ENCODE measurements at places on chromosomes 2 and 18.
A peak's percentile ranks its signal among the peaks of the same experiment; 100 is the strongest.

GRCh38 chr18:7020995-7021777 lies 96.4 kb downstream of the LAMA1 start:
- no peak for DNase-seq

DNA sequence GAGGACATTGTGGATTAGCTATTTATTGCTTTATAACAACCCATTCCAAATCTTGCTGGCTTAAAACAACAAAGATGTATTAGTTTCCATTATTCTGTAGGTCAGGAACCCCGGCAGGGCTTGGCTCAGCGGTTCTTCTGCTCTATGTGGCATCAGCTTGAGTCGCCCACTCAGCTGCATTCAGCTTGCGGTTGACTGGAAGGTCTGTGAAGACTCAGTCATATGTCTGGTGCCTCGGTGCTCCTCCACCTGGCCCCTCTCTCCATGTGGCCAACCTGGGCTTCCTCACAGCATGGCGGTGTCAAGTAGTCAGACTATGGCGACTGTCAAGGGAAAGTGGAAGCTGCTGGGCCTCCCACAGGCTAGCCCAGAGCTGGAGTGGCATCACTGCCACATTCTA lies 48.6 kb downstream of the EMILIN2 start:
- peak; percentile 27 for DNase-seq

GRCh38 chr2:190636361-190636760 lies 12.5 kb upstream of the NAB1 start:
- DNase-seq = no peak

DNA sequence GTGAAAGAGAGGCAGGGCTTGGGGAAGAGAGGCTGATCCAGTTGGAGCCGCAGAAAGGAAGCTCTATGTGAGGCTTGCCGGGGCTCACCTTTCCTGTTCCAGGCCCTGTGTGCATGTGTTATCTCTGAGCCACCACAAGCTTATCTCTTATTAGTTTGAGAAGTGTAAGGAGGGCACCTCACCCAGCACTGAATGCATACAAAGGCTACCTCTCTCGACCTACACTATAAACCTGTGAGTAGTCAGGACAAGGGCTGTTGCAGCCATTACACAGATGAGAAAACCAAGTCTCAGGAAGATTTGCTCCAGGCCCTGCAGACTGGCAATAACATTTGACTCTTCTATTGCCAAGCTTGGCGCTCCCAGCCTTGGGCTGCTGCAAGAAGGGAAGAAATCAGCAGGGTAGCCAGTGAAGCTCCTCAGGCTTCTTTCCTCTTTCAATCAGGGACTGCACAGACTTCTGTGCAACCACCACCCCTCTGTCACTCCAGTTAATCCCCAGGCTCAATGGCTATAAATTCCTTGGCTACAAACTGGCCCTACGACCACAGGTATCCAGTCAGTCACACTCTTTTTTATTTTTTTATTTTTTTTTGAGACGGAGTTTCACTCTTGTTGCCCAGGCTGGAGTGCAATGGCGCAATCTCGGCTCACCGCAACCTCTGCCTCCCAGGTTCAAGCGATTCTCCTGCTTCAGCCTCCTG lies 73.8 kb downstream of the CLHC1 start:
- no peak for DNase-seq

- no peak for DNase-seq
Observed at GRCh38 chr2:238449909-238450417, 23.2 kb downstream of the ASB1 start.

- no peak for DNase-seq
Observed at GRCh38 chr2:144801325-144801724, 281.4 kb upstream of the ZEB2 start.

DNA sequence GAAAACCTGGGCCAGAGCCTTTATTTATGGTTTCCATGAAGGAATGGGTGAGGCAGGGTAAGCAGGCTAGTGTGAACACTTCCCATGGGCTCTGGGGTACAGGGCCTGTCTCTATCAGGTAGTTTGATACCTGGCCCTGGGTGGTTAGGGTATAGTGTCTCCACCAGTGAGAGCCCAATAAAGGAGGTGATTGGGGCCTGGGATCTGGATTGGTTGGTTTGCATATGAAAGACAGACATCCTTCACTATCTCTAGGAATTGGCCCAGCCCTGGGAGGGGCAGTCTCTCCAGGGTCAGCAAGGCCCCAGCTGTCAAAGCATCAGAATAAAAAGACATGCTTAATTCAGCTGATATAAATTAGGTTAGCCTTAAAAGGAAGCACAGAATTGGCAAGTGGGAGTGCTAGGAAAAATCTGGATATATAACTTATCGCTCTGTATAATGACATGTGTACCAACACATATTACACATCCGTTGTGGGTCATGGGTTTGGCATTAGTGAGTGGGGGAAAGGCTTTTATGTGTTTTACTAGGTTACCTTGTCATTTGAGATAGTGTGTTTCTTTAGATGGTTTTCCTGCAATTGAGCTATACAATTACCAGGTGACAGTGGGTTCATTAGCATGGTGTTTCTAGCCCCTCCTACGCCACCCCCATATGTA lies 18.5 kb upstream of the TMEM178A start:
- DNase-seq = no peak

DNA sequence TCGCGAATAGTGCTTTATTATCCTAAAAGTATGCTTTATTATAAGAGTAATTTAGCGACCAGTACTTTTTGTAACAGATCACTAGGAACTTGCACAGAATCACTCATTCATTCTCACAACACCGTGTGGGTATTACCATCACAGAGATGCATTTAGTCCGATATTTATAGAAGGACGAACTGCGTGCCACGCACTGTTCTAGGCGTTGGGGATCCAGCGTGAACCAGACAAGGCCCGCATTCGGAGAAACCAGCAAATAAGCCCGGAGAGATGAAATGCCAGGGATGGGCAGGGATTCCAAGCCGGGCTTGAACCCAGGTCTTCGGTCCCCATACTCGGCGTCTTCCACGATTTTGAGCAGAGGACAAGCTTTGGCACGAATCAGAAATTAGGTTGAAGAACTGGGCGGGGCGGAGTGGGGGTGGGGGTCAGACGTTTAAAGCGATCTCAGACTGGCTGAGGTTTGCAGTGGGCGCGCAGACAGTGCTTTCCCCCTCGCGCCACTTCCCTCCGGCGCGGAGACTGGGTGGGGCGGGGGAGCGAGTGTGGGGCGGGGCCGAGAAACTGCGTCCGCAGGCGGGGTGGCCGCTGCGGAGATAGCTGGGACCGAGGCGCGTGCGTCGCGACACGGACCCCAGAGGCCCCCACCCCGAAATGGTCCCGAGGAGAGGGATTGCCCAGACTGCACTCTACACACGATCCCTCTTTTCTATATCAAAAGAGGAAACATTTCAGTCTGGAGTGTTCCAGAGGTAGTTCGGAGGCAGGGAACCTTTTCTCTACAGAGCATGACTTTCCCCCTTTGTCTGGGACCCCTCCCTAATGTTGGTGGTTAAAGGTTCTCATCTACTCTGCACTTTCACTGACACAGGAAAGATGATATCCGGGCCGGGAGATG lies 1.1 kb upstream of the CXCR4 start:
- peak; percentile 81 for DNase-seq

GRCh38 chr2:199431746-199432213 lies 26.0 kb downstream of the SATB2 start:
- DNase-seq = no peak

DNA sequence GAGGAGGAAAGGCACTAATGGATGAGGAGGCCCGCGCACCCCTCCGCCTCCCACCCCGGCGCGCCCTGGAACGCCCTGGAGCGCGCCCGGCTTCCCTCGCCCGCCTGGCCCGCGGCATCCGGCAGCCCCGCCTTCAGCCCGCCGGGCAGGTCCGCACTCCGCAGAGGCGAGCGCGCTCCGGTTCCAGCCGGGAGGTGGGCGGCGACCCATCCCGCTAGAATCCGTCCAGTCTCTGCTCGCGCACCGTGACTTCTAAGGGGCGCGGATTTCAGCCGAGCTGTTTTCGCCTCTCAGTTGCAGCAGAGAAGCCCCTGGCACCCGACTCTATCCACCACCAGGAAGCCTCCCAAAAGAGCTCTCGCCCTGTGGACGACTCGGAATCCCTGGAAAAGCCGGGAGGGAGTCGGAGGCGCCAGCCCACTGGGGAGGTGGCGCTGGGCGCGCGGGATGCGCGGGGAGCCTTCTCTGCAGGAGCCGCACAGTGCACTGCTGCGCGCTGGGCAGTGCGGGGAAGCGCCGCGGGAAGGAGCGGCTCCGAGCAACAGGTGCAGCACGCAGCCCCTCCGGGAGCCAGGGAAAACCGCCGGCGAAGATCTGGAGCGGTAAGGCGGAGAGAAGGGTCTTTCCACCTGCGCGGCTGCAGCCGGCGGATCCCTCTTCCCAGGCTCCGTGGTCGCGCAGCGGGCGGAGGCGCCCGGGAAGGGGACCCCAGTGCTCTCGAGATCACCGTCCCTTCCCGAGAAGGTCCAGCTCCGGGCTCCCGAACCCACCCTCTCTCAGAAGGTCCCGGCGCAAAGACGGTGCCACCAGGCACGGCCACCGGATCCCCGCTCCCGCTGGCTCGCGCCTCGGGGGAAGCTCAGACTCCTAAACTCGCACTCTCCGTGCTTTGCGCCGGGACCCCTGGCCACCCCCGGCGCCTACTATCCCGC lies at the start of gene GALR1:
TSS of gene GALR1 (plus strand) at position 280 of the 932 bp plus-strand sequence. CDS start 701 bp downstream, outside the sequence.
- no peak for DNase-seq

DNA sequence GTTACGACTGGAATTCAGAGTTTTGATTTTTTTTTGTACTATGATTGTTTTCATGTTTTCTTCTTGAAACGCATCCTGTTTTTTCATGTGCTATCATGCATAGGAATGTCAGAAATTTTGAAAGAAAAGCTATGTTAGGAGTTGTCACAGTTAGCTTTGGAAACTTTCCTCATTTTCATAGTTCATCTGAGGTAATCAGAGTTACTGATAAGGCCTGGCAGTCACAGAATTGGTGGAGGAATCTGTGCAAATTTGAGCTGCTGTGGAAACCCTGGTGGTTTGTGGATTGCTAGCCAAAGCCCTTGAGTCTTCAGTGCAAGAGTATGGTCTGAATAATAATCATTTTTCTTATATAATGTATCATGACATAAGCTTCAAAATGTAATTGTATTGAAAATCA lies 401.0 kb downstream of the CNTNAP5 start:
- no peak for DNase-seq

DNA sequence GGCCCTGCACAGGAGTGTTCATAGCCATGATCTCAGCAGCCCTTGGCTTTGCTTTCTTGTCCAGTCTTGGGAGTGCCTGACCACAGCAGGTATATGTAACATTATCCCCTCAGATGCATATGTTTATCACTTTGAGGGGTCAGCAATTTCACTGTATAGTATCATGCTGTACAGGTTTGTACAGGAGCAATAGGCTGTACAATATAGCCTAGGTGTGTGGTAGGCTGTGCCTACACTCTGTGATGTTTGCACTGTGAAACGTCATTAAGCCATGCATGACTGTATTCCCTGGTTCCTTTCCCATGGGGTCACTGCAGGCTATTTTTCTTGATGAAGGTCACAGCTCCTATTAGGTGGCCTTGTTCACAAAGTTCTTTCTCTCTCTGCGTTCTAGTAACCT lies 4.7 kb upstream of the IL36G start:
- no peak for DNase-seq

DNA sequence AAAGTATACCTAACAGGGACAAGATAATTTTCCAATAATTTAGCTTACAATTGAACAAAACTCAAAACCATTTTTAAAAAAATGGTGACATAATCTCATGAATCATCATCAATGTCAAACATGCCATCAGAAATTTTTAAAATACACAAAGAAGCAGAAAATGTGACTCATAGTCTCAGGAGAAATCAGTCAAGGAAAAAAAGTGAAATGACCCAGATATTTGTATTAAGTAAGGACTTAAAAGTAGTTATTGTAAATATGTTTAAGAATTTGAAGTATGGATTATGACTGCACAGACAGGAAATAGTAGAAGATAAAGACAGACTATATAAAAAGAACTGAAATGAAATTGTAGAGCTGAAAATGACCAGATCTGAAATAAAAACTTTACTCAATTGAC lies 473.9 kb upstream of the SYT4 start:
- DNase-seq = no peak

DNA sequence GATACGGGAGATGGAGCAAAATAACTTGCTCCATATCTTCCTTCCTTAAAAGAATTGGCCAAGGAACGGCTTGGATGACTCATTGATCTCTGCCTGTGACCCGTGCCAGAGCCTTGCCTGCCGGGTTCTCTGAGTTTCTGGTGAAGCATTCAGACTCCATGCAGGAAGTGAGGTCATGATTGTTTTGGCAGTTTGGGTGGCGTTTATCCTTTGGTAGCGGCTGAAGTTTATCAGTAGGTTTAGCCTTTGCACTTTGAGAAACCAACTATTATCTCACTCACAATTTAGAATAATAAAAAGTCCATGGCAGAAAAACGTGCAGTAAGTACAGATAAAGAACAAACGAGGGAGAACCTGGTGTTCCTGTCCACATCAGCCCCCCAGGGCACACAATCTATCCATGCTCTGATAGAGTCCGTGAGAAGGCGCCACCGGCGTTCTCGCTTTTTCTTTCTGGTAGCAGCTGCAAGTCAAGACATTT lies 15.0 kb upstream of the CTAGE1 start:
- peak; percentile 79 for DNase-seq

GRCh38 chr2:73290049-73290839 lies 3.1 kb downstream of the EGR4 start:
- peak; percentile 70 for DNase-seq

DNA sequence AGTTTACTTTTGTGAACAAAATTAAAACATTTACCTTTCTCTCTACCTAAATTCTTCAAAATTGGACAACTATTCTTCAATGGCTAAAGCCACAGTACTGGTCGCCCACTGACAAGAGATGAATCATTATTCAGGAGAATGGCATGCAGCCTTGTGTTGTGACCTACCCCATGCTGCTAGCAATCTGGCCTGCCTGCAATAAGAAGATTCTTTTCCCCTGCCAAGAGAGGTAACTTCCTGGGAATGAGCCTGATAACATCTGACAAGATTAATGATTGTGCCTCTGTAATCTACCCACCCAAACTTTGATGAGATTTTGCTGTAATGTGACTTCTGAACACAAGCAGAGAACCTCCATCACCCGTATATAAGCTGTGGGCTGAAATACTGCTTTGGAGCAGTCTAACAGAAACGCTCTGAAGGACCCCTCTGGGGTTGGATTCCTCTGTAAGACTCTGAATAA lies 47.0 kb upstream of the ST3GAL5 start:
- peak; percentile 91 for DNase-seq

- no peak for DNase-seq
Observed at GRCh38 chr2:86171295-86171694, 24.0 kb downstream of the IMMT start.

GRCh38 chr2:101310090-101310833 lies 1.8 kb upstream of the RNF149 start:
- DNase-seq = no peak

DNA sequence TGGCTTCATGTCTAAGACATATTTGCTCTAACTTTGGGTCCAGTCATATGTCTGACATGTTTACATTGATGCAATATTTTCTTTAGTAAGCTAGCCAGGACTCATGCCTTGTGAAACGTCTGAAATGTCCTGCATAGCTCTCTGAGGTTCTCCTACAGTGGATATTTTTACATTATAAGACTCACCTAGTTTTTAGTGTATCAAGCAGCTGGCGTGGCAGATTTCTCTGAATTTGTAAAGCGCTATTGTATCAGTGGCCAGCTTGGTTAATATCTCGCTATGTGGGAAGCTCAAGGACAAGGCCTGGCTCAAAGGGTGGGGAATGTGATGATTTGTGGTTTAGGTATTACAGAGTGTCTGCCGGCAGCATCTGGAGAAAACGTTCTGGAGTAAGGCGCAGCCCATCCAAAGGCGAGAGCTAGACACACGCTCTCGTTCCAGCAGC lies 164.3 kb downstream of the LTBP1 start:
- peak; percentile 67 for DNase-seq

Data from islet precursor cell (in vitro differentiated cells).